SK-N-DZ (cell line): ENCODE measurements at places on chromosomes 12 and 14.

DNA sequence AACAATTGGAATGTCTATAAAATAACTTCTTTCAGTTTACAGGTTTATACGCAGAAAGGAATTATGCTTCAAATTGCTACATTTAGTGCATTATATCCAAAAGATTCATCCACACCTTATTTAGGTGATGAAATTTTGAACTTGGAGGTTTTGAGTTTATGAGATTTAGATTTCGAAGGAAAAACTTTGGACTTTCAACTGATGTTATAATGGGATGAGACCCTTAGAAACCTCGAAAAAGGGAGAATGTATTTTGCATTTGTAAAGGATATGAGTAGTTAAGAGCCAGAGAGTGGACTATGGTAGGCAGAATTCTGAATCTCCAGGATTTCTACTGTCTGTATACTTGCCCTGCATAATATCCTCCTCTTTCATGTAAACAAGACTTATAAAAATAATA is 851.6 kb upstream of the MGAT4C start:
- no peak for DNase-seq

GRCh38 chr14:79783041-79783440 is 428.3 kb downstream of the DIO2 start:
- DNase-seq, result no peak

DNA sequence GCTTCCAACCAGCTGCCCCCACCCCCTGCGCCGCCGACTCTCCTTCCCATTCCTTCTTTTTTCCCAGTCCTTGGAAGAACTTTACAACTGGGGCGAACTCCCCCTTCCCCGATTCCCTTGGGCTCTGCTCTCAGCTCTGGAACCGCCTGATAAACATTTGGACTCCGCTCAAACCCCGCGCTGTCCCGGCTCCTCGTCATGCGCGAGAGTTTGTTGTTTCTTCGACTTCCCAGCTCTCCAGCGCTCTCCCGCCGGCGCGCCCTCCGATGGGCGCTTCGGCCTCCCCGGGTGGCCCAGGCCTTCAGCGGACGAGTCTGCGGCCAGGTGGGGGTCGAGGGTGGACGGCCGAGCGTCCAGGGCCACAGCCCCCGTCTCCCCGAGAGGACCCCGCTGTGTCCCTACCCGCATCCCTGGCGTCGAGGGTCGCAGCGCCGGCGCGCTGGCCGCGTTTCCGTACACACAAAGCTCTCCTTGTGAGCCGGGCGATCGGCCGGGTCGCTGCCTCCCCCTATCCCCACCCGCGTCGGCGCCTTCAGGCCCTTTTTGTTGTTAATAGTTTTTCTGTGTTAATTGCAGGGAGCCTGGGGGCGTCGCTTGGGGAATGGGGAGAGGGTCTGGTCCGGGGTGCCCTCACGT is 847 bp downstream of the MMP14 start:
- no peak for DNase-seq

GRCh38 chr12:20342111-20342510 is 26.2 kb upstream of the PDE3A start:
- no peak for DNase-seq

DNA sequence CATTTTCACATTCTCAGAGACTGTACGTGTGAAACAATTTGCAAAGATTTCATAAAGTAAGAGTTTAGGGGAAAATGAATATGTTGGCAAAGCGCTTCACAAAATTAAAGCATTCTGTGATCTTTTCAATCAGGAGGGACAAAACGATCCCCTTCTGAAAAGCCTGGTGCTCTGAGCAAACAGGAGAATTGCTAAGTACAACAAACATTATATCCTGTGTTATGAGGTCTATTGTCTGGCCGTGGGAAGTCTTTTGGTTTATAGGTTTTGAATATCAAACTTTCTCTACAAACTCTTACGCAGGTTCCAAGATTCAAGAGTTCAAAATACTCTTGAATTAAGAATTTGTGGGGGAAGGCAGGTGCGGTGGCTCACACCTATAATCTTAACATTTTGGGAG is 7.2 kb upstream of the FOXN3 start:
- no peak for DNase-seq

DNA sequence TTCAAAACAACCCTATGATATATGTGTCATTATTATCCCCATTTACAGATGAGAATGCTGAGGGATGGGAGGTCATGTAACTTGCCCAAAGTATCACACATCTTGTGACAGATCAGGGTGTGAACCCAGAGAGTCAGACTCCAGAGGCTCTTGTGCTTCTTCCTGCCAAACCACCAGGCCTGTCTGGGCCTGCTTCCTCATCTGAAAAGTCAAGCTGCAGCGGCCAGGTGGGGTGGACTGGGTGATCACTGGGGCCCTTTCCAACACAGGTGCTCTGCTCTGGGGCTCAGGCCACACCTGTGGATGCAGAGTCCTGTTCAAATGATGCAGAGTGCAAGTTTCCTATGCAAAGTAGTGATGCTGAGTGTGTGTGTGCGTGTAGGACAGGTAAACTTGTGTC is 26.7 kb downstream of the TSPAN11 start:
- no peak for DNase-seq

DNA sequence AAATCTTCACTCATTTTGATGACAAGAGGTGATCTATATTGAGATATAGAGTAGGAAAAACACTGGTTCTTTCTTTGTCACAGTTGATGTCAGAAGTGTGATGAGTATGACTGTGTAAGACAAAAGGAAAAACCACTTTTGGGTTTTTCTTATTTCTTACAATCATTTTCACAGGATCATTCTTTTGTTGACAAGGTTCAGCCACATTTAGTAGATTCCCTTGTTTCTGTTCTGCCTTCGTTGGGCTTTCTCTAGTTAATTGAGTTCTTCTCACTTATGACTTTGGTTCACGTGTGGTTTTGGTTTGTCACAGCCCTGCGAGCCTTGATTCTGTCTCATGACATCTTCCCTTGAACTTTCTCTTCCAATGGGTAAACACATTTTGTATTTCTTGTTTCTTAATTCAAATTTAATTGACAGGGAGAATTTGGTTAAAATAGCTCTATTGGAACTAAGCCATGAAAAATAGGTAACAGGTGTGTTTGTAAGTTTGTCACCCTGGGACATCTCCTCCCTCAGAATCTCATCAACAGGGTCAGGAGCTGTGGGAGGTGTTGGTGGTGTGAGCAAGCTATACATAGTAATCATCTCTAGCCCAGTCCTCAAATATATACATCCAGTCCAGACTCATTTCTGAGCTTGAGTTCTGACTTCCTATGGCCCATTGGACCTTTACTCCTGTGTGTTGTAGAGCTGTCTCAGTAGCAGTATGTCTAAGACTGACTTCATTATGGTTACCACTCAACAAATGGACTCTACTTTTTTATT is 255.3 kb downstream of the BMP4 start:
- DNase-seq, result no peak

DNA sequence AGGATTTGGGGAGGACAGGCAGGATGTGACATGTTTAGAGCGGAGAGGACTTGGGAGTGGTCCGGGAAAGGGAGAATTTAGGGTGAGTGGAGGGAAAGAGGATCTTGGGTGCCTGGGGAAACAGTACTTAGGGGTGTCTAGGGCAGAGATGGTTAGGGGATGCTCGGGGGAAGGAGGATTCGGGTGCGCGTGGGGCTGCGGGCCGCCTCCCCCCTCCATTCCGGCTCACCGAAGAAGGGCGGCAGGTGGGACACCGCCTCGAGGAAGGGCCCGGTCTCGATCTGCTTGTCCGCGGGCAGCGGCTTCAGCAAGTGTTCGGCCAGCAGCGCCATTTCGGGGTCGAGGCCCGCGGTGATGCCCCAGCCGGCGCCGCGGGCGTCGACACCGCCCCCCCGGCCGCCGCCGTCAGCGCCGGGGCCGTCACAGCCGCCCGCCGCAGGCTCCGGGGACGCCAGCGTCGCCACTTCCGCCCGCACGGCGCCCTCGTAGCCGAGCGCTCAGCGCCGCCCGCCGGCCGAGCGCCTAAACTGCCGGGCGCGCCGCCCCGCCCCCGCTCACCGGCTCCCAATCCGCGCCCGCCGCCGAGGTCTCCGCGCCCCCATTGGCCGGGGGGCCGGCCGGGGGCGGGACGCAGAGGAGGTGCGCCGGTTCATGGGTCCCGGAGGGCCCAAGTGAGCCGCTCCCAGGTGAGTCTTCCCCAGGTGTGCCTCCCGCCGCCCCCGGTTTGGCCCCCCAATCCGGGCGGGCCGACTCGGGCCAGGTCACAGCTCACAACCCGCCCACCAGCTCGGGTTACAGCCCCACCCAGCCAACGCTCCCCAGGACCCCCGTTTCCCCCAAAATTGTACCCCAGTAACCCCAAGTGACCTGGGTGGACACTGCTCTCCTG is at the start of gene GLTP:
Gene GLTP (minus strand): TSS at position 499 of the 889 bp plus-strand sequence. CDS start 167 bp downstream, at position 332.
- DNase-seq, result peak; percentile 71

DNA sequence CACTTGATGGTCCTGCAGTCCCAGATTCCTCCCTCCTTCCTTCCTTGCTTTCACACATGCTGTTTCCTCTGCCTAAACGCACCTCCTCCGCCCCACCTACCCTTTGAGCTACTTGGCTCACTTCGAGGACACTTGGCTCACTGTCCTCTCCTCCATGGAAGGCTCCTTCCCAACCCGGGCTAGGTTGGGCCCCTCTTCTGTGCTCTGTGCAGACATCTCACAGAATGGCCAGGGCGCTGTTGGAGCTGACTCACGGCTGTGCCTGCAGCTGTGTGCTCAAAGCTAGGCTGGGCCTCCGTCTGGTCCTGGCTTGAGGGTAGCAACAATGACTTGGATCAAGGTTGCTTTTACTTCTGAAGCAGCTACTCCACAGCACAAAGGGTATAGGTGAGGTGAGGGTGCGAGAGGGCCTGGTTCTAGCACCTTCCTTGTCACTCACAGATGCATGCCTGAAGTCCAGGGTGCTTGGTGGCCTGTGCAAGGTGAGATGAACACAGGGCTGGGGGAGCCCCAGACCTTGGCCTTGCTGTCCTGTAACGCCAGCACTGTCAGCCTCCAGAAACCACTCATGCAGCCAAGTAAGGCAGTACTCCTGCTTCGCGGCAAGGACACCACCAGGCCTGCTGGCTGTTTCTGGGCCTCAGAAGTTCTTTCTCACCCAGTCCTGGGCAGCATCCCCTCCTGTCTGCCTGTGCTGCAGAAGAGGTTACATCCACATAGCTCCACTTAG is 61.8 kb downstream of the GALNT16 start:
- no peak for DNase-seq

- no peak for DNase-seq
Measured at GRCh38 chr14:73358187-73358586, 100.2 kb downstream of the NUMB start.

GRCh38 chr12:62044450-62045135 is 215.6 kb upstream of the USP15 start:
- no peak for DNase-seq
